ENCODE measurements at places on chromosomes 3 and 15.

GRCh38 chr3:61650719-61651410 lies 89.5 kb downstream of the PTPRG start:
- no peak for DNase-seq

- no peak for DNase-seq
Observed at GRCh38 chr3:37154668-37155314, 19.6 kb downstream of the LRRFIP2 start.

- no peak for DNase-seq
Observed at GRCh38 chr3:184559336-184559735, 2.2 kb upstream of the EPHB3 start.

GRCh38 chr15:83843471-83843871 lies 189.5 kb downstream of the ADAMTSL3 start:
- DNase-seq, result no peak

GRCh38 chr15:41746802-41747201 lies 27.5 kb upstream of the MAPKBP1 start:
- no peak for DNase-seq

GRCh38 chr3:66396888-66397287 lies 103.9 kb downstream of the LRIG1 start:
- DNase-seq, result no peak

- no peak for DNase-seq
Observed at GRCh38 chr3:62830727-62831322, 44.4 kb downstream of the CADPS start.

- DNase-seq, result peak; percentile 66
Observed at GRCh38 chr3:177764377-177764912, 567.2 kb upstream of the TBL1XR1 start.

DNA sequence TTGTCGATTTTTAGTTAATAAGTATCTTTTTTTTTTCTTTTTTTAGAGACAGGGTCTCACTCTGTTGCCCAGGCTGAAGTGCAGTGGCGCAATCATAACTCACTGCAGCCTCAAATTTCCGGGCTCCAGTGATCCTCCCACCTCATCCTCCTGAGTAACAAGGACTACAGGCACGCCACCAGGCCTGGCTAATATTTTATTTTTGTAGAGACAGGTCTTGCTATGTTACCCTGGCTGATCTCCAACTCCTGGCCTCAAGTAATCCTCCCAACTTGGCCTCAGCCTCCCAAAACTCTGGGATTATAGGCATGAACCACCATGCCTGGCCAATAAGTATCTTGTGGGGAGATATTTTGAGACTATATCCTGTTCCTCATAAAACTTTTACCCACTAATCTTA lies 29.4 kb upstream of the ARID3B start:
- no peak for DNase-seq

DNA sequence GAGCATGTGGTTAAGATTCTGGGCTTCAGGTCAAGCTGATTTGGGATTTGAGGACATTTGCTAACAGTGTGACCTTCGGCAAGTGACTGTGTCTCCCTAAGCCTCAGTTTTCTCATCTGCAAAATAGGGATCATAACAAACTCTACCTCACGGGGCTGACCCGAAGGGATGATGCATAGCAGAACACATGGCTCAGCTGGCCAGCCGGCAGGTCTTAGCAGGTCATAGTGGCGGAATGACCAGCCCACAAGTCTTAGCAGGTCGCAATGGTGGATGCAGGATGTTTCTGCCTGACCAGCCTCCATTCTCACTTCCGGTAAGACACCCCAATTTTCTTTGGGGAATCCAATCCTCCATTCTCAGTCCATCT lies 63.3 kb downstream of the IQSEC1 start:
- DNase-seq, result no peak

DNA sequence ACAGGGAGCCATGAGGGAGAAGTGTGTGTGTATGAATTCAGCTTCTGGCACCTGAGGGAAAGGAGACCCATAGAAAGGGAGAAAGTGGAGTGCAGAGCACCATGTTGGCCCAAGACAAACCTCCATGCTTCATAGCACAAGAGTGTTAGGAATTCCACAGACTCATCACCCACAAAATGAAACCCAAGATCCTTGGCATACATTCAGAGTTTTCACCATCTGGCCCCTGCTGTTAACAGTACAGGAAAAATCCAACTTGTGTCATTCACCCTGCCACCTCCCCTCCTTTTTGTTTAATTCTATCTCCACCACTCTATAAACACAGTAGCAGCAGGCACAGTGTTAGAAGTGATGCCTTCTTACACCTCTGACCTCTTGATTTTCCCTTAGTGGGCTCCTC lies 60.0 kb upstream of the MNS1 start:
- peak; percentile 49 for DNase-seq

DNA sequence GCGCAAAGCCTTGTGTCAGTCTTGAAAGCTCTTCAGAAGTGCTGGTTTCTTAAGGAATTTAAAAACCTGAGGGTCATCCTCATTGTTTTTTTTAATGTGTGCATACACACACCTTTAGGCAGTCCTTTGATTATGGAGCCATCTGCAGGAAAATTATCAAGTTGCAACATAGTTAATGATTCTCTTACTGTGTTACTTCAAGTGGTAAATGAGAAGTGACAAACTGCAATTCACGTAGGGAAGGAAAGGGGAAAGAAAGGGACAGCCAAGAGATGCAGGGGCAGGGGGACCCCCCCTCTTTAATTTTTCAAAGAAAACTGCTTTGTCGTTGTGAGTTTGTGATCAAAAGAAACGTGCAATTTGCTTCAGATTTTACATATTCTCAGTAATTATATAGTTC lies 162.4 kb upstream of the CGNL1 start:
- DNase-seq, result peak; percentile 67

- peak; percentile 31 for DNase-seq
Observed at GRCh38 chr15:68730471-68730919, 90.2 kb downstream of the ANP32A start.

DNA sequence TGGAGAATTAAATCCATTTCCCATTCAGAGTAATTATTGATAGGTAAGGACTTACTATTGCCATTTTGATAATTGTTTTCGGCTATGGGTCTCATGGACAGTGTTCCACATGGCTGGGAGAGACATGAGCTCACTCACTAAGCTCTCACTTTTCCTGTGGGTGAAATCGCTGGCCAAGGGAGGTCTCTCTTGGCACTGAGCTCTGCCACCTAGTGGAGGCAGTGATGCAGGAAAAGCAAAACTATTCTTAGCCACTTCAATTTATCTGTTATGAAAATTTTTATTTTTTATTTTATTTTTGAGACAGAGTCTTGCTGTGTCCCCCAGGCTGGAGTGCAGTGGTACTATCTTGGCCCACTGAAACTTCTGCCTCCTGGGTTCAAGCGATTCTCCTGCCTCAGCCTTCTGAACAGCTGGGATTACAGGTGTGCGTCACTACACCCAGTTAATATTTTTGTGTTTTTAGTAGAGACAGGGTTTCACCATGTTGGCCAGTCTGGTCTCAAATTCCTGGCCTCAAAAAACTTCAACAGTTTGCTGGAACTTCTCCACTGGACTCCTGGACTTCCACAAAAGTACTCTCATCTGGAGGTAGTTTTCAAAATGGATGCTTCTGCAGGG lies 4.7 kb upstream of the RNF13 start:
- peak; percentile 82 for DNase-seq

DNA sequence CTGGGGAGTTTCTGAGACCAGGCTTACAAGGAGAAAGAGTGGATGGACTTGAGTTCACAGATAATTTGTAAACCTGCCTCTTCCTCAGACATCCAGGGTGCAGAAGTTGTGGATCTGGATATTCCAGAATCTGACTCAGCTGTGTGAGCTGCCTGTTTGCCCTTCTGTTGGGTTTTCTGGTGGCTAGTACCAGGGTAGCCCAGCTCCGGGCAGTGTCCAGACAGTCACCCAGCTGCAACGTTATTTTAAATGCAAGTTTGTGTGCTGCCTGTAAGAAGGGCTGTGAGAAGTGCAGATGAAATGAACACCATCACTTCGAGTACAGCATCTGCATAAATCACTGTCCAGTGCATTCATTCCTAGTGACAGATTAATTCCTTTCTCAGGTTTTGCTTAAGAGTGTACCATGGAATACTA lies 1053.0 kb downstream of the TUSC7 start:
- DNase-seq, result no peak

- no peak for DNase-seq
Observed at GRCh38 chr15:31049111-31049510, 52.4 kb downstream of the TRPM1 start.

GRCh38 chr3:140441006-140441405 lies 236.9 kb upstream of the TRIM42 start:
- peak; percentile 84 for DNase-seq

- DNase-seq, result peak; percentile 55
Observed at GRCh38 chr15:31326875-31327668, 437 bp downstream of the KLF13 start.

All from astrocyte of the spinal cord (primary cell).